Glutamatergic neuron (in vitro differentiated cells): ENCODE measurements at places on chromosomes 2 and 18. TPM values are rescaled to one million over a fixed set of nuclear protein-coding genes. Genes with fewer than 3 reads are reported as not detected.

Gene OTX1
- 0.15 TPM for total RNA-seq

Gene VWA3B
- total RNA-seq = not detected

Gene DSEL
- total RNA-seq = 12.2 TPM

Gene CCDC121
- 5.3 TPM for total RNA-seq

Gene APLF
- 4.4 TPM for total RNA-seq

Gene SERPINB3
- not detected for total RNA-seq

Gene FBLN7
- 0.20 TPM for total RNA-seq

Gene CCDC178
- total RNA-seq = not detected

Gene MAB21L4
- total RNA-seq = not detected

Gene SCN2A
- total RNA-seq = 0.39 TPM

Gene FMNL2
- total RNA-seq = 166 TPM

Gene CD8B
- not detected for total RNA-seq

Gene NDUFB3
- total RNA-seq = 93.9 TPM

Gene G6PC2
- total RNA-seq = not detected

Gene GPAT2
- total RNA-seq = 0.47 TPM

Gene PROKR1
- 0.83 TPM for total RNA-seq

Gene SNTG2
- total RNA-seq = 7.7 TPM

Gene TRIM43
- 2.3 TPM for total RNA-seq

Gene NPHP1
- 2.5 TPM for total RNA-seq

Gene CNPPD1
- 61.5 TPM for total RNA-seq

Gene CIB4
- not detected for total RNA-seq

Gene SCYGR7
- not detected for total RNA-seq
